ENCODE measurements at places on chromosomes 5 and 9.
A peak's percentile ranks its signal among the peaks of the same experiment; 100 is the strongest.

- peak; percentile 51 for DNase-seq
These were observed 791.9 kb upstream of the CDH6 start for GRCh38 chr5:30401479-30402058.

DNA sequence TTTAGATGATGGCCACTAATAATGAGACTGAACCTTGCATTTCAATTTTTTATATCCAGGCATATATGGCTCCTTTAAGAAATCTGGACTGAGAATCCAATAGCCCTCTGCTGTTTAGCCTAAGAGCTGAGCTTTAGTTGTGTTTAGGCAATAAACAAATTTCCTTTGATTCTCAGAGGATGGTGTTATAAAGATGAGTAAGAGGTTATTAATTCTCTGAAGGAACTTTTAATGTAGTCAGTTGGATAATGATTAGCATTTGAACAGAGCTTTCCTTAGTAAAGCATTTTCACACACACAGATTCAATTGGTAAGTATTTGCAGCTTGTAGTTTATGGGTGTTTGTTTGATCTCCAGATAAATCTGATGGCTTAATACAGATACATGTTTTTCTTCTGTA is 149.6 kb downstream of the PRR16 start:
- DNase-seq, result peak; percentile 30

DNA sequence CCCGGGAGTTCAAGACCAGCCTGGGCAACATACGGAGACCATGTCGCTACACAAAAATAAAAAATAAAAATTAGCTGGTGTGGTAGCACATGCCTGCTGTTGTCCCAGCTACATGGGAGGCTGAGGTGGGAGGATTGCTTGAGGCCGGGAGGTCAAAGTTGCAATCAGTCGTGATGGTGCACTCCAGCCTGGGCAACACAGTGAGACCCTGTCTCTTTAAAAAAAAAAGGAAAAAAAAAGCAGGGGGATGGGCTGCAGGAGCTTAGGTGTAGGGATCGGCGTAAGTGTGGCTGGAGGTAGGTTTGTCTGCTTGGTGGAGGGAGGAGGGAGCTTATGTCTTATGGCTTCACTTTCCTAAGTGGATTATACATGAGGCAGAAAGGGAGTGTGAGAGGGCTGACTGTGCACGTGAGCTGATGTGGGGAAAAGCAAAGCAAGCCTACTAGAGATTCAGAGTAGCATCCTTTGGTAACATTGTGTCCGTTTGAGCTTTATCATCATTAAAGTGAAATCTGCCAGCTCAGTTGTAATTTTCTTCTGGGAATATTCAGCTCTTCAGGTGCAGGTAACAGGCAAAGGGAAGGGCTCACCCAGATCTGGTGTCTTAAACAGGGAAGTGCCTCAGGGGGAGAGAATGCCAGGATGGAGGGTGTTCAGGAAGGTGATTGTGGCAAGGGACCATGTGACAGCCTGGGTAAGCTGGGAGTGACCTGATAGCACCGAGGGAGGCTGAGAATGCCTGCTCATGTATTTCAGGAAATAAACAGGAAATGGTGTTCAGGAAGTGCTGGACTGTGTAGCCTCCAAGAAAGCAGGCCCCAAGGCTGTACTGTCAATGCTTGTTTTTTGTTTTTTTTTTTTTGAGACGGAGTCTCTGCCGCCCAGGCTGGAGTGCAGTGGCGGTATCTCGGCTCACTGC is 17.6 kb upstream of the SETX start:
- peak; percentile 55 for DNase-seq

DNA sequence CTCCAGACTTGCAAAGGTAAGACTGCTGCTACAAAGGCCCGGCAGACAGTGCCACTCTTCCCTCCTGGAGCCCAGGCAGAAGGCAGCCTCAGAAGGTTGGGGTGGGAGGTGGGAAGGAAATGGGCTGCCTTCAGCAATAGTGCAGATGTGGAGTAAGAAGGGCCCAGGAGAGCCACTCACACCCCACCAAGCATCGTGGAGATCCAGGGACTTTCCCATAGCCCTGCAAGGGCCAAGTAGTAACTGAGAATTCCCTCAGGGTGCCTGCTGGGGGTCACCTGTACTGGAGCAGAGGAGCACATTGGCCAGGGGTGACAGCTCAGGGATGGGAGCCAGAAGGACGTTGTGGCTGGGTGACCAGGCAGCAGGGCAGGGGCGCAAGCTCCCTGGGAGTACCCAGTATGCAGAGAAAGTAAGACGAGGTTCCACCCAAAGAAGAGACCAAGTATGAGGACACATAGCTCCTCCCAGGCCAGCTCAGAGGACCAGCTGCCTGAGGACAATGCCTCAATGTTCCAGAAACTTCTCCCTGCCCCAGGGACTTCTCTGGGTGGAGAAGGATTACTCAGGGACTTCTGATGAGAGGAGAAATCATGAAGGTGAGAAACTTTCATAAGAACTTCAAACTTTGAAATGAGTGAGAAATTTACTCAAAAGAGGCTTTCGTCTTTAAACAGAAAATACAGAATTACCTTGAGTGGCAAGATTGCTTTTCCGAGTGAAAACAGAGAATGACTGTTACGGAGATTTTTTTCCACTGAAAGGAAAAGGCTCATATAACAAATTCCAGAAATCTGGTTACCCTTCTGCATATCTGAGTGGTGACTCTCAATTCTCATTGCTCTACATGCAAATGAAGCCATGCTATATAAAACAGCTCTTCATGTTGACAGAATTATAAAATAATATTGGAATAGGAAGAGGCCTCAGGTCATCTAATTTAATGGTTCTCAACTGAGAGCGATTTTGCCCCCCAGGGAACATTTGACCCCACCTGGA is 87.9 kb upstream of the TRIO start:
- peak; percentile 46 for DNase-seq

DNA sequence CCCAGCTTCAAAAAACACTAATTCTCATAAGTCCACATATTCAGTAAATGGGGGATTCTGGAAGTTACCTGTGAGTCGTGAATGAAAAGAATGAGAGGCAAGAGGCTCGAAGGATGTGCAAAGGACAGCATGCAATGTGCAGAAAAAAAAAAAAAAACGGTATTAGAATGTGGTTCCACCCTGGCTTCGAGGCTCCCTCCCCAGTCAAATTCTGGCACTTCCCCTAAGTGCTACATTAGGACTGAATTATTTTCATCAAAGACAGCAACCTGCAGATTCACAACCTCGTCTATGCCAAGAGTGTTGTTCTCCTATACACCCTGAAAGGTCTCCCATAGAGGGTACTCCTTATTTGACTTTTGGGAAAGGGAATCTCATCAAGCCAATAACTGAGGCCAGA is 16.5 kb downstream of the CAPSL start:
- DNase-seq, result no peak

- no peak for DNase-seq
These were observed 16.5 kb downstream of the ZNF462 start for GRCh38 chr9:106879439-106879882.
